ENCODE measurements at places on chromosomes 4 and X.

- no peaks in the 10 kb centered on the region for H3K4me1 ChIP-seq
- no peaks in the 10 kb centered on the region for H3K36me3 ChIP-seq
- H3K27me3 ChIP-seq = no peaks in the 10 kb centered on the region
- H3K4me3 ChIP-seq = no peak overlapping the region
These were observed 491.6 kb upstream of the AADAT start for GRCh38 chr4:170581322-170581721.

DNA sequence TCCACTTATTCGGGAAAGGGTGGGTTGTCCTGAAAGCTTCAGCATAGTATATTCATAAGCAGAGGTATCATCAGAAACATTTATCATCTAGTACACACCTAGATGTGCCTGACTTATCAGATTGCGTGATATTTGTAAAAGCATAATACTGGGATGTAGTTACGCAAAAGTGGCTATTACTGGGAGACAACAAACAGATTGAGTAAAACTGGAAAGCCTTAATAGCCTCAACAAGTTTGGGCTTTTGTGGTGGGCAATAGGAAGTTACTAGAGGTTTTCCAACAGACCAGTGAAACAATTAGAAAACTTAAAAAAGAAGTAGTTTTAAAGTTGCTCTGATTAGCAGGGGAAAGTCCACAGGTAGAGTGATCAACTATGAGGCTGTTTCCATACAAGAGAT lies 39.8 kb downstream of the GPRIN3 start:
- no peaks in the 10 kb centered on the region for H3K4me1 ChIP-seq
- no peaks in the 10 kb centered on the region for H3K36me3 ChIP-seq
- no peak overlapping the region for H3K4me3 ChIP-seq
- no peak overlapping the region for H3K27ac ChIP-seq
- no peaks in the 10 kb centered on the region for H3K27me3 ChIP-seq

GRCh38 chr4:113878668-113879067 lies 100.8 kb downstream of the ARSJ start:
- no peaks in the 10 kb centered on the region for H3K27me3 ChIP-seq
- no peak overlapping the region for H3K27ac ChIP-seq
- DNase-seq = peak; percentile 48
- no peaks in the 10 kb centered on the region for H3K4me1 ChIP-seq

DNA sequence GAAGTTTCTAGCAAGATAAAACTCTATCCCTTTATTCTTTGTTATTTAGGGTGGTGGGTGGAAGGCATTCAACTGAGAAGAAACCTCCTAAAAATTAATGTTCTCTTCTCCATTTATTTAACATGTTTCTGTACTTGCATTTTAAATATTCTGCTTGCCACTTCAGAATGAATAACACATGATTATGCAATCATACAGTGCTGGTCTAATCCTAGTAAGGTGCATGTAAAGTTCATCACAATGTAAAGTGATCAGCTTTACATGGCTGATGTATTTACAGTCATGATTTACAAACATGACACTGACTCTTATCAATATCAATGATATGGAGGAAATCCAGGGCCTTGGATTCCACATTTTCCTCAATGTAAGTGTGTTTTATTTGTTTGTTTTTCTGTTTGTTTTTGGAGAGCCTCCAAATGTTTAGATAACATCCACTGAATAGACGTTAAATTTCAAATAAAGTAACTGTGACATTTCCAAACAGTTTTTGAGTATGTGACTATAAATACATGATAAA lies 342.1 kb upstream of the CTSO start:
- H3K4me1 ChIP-seq = no peaks in the 10 kb centered on the region
- H3K36me3 ChIP-seq = no peaks in the 10 kb centered on the region
- no peak overlapping the region for H3K27ac ChIP-seq
- H3K27me3 ChIP-seq = no peaks in the 10 kb centered on the region
- H3K4me3 ChIP-seq = no peak overlapping the region
- DNase-seq = no peak

- DNase-seq = no peak
- H3K4me1 ChIP-seq = peaks cover 3% of the 10 kb centered on the region
- no peaks in the 10 kb centered on the region for H3K27me3 ChIP-seq
These were observed 30.2 kb downstream of the CLDN2 start for GRCh38 chrX:106950381-106950780.

DNA sequence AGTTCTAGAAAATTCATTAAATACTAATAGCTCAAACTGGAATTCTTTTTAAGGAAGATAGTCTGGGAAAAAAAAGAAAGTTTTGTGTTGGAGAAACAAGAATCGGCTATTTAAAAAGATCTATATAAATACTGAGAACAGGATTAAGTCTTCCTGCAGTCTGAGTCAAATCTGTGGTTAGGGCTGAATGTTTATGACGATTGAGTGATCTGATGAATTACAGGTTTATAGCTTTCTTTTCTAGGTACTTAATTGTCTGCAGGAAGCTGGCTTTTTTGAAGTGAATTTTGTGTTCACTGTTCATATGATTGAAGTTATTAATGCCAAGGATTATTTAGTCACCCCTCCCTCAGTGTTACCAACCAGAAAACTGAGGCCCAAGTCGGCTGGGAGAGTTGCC lies 42.2 kb downstream of the TLL1 start:
- no peaks in the 10 kb centered on the region for H3K36me3 ChIP-seq
- H3K4me1 ChIP-seq = no peaks in the 10 kb centered on the region
- H3K4me3 ChIP-seq = no peak overlapping the region
- H3K27ac ChIP-seq = no peak overlapping the region
- no peak for DNase-seq
- H3K27me3 ChIP-seq = no peaks in the 10 kb centered on the region

DNA sequence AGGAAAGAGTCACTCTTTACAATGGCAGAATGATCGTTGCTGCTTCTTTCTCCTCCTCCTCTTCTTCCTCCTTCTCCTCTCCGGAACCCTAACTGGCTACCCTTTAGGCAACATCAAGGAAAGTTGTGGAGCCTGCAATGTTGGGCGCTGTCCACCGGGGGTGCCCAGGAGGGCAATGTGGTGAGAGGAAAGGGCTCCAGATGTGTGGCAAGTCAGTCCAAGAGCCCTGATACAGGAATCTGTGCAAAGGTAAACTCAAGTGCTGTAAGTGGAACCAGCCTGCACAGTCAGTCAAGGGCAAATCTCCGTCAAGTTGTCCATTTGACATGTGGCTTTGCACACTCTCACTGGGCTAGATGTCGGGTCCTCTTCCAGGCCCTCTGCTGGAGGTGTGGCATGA lies 2.8 kb downstream of the RTL5 start:
- no peak overlapping the region for H3K27ac ChIP-seq
- H3K4me3 ChIP-seq = no peak overlapping the region
- H3K27me3 ChIP-seq = peaks cover 2% of the 10 kb centered on the region

DNA sequence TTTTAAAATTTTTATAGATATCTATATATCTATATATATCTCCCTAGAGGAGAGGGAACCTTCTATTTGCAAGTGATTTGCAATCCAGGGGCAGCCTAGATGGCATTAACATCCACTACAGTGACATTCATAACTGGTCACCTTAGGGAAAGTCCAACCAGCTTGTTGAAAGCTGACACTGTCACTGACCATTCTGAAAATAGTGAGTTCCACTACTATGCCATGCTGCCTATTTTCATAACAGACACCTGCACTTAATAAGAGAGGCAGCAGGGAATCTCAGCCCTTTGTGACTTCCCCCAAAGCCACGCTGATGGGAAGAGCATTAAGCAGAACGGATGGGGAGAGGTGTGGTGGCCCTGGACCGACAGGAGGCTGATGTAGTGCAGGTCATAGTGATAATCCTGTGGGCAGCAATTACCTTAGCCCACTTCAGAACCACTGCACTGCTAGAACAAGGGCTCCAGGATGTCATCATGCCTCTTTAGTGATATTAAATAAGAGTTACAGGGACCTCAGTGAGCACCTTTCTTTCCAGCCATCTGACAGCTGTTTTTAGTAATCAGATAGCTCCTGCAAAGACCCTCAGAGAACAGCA lies 51.3 kb downstream of the GPRIN3 start:
- H3K36me3 ChIP-seq = no peaks in the 10 kb centered on the region
- no peaks in the 10 kb centered on the region for H3K4me1 ChIP-seq
- H3K27me3 ChIP-seq = no peaks in the 10 kb centered on the region
- DNase-seq = no peak
- H3K4me3 ChIP-seq = no peak overlapping the region

DNA sequence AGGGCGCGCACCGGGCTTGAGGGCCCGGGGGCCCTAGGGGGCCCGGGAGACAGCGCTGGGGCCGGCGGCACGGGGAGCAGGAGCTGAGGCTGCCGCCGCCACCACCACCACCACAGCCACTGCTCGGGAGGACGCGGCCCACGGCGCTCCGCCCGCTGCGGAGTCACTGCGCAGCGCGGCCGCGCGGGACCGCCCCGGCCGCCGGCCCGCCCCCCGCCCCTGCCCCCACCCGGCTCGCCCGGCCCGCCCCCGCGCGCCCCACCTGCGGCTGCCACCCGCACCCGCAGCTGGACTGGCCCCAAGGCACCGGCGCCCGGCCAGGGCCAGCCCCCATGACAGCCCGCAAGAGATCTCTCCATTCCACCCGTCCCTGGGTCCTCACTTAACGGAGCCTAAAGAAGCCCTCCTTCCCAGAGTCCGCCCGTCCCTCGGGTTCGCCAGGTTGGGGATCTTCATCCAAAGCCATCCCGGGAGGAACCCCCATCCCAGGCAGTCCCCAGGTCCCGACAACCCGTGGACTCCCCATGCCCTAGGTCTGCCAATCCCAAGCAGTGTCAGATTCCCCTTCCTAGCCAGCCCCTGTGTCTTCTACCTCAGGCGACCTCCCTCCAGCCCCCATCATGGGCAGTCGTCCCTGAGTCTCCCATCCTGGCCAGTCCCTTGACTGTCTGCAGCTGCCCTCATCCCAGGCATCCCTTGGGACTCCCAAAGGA lies 40.0 kb upstream of the IQSEC2 start:
- H3K4me3 ChIP-seq = peak overlapping the region; percentile 63
- H3K4me1 ChIP-seq = peaks cover 3% of the 10 kb centered on the region
- no peak for DNase-seq
- peaks cover 5% of the 10 kb centered on the region for H3K27me3 ChIP-seq
- H3K36me3 ChIP-seq = no peaks in the 10 kb centered on the region

DNA sequence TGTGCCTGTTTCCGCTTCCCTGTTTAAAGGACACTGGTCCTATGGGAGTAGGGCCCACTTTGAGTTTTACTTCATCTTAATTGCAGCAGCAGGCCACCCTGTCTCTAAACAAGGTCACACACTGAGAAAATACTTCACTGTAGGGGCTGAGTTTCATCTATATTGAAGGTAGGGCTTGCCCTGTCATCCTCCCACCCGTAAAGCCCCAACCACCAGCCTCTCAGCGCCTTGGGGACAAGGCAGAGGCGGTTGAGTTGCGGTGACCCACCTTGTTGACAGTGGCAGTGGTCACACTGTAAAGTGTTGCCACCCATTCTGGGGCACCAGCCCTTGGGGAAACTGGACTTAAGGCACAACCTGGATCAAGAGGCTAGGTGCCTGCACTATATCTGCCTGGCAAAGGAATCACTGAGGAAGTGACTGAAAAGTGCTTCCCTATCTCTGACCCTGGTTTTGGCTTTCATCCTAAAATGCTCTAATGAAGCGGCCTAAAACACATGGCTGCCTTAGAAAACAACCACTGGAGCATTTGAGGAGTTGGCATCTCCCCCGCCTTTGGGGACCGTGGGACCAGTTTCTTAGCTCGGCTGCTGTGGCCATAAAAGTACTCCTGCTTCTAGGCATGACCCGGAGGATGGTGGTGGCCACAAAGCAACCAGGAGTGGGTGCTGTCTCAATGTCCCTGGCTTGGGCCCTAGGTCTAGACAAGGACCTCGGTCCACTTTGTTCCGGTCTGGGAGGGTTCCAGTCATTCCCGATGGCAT lies 7.8 kb upstream of the WDR1 start:
- no peak overlapping the region for H3K27ac ChIP-seq
- H3K4me3 ChIP-seq = no peak overlapping the region
- no peaks in the 10 kb centered on the region for H3K36me3 ChIP-seq
- H3K27me3 ChIP-seq = no peaks in the 10 kb centered on the region

DNA sequence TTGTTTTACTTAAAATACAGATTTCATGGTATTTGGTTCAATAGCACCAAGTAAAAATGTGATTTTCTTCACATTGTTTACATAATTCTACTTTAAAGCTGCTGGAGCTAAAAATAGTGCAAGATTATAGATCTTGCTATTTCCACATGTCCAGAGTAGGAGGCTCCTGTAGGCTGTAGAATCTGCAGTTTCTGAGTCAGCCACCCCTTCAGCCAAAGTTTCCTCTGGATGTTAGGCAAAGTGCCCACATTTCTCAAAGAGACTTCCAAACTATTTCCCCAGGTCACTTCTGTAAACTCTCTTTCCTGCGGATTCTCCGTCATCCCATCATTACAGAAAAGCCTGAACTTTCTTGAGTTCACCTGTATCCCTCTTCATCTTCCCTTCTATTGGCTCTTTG lies 342.5 kb upstream of the FSTL5 start:
- H3K36me3 ChIP-seq = no peaks in the 10 kb centered on the region
- H3K4me3 ChIP-seq = no peak overlapping the region
- H3K4me1 ChIP-seq = no peaks in the 10 kb centered on the region
- no peak overlapping the region for H3K27ac ChIP-seq
